Stimulated activated CD4-positive, alpha-beta T cell treated with anti-CD3 and anti-CD28 coated beads, Interleukin-12 subunit alpha, Interleukin-12 subunit beta, amount 100 ng/mL, for 24 hours (primary cell): ENCODE measurements at places on chromosomes 6 and 20.

DNA sequence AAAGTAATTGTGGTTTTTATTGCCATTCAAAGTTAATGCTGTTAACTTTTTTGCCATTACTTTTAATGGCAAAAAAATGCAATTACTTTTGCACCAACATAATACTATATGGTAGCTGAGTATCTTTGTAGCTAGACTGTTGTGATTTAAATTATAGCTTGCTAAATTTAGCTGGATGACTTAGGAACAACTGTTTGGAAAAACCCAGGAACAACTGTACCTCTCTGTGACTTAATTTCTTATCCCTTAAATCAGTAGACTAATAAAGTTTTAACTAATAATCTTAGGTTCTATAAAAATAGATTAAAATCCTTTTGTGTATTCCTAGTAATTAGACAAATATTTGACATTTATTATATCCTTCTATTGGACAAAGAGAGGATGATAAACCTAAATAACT, 268.2 kb downstream of the TENT5A start:
- DNase-seq, result no peak

DNA sequence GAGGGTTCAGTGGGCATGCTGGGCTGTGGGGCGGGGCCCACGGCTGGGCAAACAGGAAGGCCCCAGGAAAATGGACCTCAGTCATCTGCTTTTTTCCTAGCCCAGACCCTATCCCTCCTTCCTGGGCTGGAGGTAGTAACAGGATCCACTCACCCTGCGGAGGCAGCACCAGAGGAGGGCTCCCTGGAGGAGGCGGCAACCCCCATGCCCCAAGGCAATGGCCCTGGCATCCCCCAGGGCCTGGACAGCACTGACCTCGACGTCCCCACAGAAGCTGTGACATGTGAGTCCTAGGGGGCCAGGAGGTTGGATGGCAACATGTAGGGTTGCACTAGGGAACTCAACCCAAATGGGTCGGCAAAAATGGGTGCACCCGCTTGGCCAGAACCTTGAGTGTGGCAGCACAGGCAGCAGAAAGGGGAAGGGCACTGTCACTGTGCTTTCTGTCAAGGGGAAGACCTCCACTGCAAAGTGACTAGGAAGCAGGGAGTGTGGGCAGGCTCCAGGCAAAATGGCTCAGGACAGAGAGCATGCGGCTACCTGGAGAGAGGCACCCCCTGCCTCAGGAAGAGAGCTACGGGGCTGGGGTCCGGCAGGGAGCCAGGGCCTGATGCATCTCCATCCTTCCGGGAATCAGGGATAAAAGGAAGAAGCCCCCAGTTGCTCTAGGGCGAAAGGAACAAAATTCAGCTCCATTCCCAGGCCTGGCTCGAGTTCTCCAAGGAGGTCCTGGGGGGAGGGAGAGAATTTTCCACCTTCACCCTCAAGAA, 7.9 kb downstream of the MDFI start:
- no peak for DNase-seq

- DNase-seq, result no peak
Measured at GRCh38 chr6:145373826-145374225, 361.5 kb downstream of the EPM2A start.

DNA sequence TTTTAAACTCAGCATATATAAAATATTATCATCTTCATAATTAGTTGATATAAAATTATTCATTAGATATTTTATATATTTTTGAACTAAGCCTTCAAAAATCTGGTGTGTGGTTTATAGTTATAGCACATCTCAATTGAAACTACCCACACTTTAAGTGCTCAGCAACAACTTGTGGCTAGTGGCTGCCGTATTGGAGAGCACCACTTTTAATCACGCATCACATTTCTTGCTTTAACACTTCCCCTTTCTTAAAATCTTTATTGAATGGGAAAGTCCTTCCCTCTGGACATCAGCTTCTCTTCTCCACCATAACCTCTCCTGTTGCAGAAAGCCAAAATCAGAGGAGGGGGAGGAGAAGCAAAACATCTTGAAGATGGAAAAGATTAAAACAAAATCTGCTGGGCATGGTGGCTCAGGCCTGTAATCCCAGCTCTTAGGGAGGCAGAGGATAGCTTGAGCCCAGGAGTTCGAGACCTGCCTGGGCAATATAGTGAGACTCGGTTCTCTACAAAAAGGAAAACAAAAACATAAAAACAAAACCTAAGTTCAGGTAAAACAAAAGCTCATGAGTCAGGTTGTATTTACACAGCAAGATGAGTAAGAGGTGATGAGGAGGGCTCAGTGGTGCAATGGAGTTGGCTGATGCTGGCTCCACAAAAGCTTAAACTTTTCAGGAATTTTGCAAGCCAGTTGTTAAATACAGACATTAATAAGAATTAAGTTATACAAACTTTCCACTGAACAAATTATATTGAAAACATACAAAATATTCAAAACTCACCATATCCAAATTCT, 237.0 kb upstream of the SUPT3H start:
- DNase-seq, result no peak

DNA sequence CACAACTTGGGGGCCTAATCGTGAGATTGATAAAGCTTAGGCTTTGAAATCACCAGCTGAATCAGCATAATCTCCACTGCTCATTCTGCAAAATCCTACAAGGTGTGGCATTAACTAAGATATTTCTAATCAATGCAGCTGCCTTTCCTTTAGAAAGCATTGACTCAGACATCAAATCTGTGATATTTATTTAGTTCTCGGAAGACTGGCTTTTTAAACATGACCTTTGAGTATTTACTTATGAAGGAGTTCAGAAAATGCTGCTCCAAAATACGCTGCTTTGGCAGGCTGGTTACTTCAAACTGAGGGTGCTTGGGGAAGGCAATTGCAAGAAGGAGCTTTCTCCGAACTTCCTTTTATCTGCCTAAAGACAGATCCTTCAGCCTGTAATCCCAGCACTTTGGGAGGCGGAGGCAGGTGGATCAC, 23.7 kb upstream of the FUCA2 start:
- DNase-seq, result no peak

DNA sequence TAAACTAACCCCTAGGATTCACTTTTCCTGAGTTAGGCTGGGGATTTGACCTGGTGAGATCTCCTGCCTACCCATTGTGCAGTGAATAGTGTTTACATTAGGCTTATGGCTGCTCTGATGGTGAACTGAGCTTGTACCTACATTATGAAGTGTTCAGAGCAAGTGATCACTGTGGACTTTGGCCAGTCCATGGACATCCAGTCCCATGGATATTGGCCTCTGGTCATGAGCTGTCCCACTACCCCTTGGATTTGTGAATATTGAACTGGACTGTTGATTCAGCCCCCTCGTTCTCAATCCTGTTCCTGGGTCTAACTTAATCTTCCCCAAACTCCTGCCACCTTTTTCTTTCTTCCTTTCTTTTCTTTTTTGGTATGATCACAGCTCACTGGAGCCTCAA, 13.8 kb downstream of the ASIP start:
- no peak for DNase-seq

DNA sequence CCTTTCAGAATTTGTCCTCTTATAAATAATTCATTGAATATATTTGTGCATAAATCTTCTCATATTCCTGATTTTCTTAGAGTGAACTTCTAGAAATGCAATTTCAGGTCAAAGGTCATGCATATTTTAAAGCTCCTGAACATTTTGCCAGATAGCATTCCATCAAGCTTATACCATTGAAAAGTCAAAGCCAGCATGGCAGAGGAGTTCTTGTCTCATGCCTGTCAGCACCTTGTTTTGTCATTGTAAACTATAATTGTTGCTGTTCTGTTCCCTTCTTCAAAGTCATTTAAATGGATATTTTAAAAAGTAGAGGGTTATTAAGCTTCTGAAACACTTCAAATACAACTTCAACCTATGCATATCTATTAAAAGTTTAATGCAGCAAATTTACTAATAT, 170.6 kb downstream of the EYA4 start:
- DNase-seq, result no peak

- no peak for DNase-seq
Measured at GRCh38 chr20:35235881-35236280, 9.4 kb downstream of the MMP24 start.

DNA sequence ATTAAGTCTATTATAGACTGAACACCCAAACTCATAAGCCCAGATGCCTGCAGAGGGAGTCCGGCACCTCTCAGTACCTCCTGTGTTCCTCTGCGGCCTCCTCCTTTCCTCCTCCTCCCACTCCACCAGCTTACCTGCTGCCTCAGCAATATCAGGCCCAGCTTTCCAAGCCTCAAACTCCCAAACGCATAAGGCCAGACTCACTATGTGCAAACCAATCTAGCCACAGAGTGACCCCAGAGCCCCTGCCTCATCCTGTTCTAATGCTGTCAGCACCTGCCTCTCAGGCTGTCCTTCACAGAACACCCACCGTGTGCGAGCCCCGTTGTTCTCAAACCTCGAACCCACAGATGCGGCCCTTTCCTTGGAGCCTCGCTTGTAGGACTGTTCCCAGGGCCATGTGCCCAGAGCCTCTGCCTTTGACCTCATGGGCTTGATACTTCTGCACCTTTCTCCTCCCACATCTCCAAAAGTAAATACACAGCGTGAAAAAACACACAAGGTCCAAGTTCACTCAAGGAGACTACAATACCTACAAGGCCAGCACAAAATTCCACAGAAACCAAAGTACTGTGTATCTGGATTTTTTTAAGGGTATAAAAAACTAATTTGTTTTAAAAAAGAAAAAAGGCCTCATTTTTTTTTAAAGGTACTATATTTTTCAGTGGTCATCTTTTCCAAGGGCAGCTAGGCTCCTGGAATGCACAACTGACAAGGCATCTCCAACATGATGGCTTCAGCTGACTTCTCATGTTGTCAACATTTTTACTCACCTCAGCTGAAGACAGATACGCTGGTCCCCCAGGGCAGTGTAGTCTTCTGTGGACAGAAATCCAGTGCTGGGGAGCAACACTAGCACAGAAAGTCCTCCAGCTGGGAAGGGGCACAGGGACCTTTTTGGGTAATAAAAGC, 52.3 kb downstream of the ABHD12 start:
- DNase-seq, result no peak

- no peak for DNase-seq
Measured at GRCh38 chr6:137699031-137699683, 167.9 kb upstream of the TNFAIP3 start.

- DNase-seq, result no peak
Measured at GRCh38 chr20:57620274-57620990, at the start of gene ZBP1. Gene ZBP1, minus strand, starts transcription at chr20:57620426. Its CDS starts 131 bp downstream, at chr20:57620295.

DNA sequence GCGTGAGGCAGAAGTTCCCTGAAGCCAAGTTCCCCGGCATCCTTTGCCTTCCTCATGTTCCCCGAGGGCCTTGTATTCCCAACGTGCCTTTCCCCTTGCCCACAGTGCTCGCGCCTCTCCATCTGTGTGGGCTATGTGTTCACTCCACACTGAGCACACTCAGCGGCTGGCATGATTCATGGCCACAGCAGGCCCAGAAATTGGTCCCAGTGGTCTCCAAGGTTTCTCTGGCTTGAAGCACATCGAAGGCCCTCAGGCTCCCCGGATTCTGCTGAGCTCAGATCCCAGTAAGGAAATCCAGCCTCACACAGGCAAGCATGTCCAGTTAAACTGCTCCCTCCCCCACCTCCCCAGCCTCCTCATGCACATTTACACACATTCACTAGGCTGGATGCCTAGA, 123.6 kb downstream of the ISM1 start:
- no peak for DNase-seq

- no peak for DNase-seq
Measured at GRCh38 chr20:64047968-64048401, 1.5 kb downstream of the SOX18 start.

- DNase-seq, result no peak
Measured at GRCh38 chr6:132498638-132499037, 14.3 kb downstream of the STX7 start.

DNA sequence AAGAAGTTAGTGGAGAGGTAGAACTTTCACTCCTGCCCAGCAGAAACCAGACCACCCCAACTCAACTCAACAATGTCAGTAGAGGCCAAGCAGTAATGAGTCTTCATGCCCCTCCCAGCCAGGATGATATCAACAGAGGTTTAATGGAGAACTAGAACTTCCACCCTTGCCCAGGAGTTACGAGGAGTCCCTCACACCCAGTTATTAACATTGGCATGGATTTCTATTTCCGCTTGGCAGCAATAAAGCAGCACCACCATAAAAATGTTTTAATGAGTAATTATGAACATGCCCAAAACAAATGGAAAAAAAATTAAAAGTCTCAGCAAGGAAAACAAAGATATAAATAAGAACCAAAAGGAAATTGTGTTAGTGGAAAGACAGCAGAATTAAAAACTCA, 40.7 kb upstream of the ID4 start:
- DNase-seq, result no peak

DNA sequence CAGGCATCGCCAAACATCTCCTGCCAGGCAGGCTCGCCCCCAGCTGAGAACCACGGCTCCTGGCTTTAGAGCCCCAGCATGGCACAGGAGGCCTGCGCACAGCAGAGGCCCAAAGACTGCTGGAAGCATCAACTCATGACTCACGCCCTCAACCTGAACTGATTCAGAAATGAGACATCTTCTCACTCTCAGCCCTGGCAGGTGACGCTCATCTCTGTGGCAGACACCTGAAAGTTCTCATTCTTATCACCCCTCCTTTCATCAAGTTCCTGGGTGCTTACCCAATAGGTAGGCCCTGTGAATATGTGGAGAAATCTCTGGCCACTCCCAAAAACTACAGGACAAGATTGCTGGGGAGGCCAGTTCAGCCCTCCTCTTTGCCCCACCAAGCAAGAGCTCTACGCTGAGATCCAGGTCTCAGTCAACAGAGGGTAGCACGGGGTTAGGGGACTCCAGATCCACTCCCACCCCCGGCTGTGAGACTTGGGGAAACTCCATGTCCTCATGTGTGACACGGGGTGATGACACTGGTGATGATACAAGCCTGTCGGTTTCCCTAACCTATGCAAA, 11.3 kb downstream of the NFATC2 start:
- peak; percentile 64 for DNase-seq

DNA sequence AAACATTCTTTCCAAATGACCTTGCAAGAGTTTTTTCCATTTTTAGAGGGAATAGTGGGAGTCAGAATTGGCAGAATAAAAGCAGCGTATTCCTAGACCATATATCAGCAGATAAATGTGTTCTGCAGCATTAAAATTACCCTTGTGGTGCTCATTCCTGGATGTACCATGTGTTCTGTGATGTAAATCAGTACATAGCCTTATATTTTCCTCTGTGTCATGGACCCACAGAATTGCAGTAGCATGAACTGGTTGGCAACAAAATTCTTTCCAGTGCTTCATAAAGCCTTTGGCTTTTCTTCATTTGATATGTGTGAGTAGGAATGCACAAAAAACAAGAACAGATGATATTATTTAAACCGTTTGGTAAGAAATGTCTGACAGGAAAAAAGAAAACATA, 32.5 kb downstream of the ANKEF1 start:
- DNase-seq, result no peak

DNA sequence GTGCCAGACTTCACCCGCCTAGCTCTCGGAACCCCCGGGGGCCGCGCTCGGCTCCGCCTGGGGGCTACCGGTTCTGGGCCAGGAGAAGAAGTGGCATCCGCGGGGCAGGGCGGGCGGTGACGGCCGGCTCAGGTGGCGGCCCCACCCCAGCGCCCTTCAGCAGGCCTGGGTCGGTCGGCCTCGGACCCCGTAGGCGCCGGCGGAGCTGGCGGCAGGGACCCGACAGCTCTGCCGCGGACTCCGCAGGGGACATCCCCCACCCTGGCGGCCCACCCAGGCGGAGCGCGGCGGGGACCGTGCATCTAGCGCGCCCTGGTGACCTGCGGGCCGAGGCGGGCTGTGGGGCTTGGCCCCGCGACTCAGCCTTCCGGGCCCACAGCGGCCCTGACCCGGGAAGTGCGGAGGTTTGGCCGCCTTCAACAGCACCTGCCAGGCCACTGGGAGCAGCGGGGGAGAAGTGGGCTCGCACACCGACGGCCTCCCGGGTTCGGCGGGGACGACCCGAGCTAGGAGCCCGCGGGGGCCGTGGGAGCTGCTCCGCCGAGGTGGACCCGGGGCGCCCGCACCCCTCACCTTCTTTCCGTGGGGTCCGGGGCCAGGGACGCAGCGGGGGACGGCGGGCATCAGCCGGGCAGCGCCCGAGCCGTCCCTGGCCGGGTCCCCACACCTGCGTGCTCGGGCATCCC, 87.1 kb downstream of the TMEM242 start:
- no peak for DNase-seq
